Urinary bladder (tissue), 4 donors: ENCODE measurements at places on chromosomes 5 and 9.

DNA sequence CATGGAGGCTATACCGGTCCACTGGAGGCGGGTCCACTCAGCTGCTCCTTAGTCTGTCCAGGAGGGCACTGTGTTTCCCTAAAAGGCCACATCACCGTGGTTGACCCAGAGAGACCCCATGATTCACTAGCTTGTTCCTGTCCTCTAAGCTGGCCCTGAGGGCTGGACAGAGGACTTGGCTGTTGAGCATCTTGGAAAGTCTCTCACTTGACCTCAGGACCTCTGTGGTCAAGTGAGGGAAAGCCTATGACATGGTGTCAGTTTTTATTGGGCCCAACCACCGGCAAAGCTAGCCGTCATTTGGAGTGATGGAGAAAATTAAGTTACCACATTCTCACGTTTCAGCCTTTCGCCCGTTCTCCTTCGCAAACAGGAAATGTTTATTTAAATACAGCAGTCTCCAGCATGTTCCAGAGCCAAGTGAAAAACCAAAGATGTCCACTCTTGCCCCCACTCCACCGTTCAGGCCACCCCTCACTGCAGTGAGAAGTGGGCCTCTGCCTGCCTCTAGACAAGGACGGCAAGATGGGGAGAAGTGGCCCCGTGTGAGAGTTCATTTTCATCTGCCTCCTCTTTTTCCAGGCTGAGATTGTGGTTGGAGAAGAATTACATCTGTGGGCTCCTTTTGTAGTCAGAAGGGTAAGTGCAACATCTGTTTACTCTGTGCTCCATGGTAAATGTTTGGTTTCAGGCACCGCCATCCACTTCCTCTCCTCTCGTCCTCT is 4.4 kb downstream of the SLIT3 start:
- DNase-seq, result no peak

- no peak for DNase-seq
Measured at GRCh38 chr5:83387041-83387440, 84.5 kb upstream of the VCAN start.

DNA sequence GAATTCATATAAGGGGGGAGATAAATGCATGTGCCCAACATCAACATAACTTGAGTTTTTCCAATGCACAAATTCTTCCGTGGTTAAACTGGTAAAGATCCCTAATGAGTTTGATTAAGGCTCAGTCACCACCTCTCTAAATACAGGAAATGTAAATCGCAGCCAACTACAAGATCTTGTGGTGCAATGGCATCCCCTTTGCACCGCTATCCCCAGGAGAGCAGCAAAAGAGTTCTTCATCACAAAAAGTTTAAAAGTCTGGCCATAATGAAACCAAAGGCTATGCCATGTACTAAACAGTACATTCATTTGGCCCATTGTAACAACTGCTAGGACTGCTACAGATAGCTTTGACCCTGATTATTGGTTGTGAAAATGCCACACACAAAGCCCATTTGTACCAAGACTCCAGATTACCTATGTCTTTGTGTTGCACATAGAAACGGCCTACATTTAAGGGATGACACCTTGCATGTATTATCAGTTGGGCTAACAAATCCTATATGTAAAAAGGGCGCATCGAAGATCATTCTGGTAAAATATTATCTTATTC is 44.5 kb downstream of the ZNF608 start:
- DNase-seq, result no peak

DNA sequence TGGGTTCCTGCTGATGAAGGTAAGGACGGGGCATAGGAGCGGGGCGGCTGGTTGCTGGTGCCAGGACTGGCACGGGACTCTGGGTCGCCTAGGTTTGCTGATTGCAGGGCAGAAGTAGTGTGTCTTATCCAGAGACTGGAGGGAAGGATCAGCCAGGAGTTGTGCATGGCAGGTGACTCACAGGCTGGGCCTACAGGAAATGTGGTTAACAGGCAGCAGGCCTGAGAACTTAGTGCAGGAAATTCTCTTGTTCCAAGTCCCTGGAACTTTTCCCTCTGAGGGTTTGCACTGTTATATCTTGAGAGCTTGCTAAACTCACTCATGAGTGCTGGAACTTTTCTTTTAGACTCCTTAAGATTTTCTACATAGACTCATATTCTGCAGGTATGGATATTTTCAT is 95.1 kb downstream of the ANXA2R start:
- DNase-seq, result no peak

- DNase-seq, result no peak
Measured at GRCh38 chr5:118778941-118779340, 209.4 kb downstream of the DTWD2 start.

DNA sequence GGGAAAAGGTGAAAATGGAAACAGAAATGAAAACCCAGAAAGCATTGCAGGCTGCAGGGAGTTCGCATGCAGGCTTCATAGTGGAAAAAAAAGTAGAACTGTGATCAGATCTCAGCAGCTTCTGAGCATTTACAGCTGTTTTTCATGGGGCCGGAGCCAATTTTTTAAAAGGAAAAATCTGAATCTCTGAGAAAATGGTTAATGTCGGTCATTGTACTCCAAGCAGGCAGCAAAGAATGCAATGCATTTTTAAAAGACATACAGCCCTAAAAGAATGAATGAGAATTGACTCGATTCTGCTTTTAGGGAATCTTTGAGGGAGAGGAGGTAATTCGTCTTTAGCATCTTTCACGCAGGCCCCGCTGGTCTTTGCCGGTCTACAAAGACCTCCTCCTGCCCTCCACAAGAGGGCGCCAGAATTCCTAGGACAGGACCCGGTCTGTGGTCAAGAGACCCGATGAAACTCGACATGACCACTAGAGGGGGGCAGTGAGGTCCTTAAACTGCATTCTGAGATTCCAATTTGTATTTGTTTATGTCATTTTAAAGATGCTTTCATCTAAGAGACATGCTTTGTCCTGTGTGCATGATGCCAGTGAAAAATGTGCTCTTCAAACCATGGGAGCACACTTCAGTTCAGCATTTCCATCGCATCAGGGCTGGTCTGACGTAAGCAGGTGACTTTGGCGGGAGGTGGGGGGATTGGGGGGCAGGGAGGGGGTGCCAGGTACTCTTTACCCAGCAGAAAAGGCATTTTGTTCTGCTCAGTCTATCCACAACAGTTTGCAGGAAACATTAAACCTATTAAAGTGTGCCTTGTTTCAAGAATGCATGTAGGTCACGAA is 43.7 kb upstream of the TMEM252 start:
- DNase-seq, result peak; percentile 84

- no peak for DNase-seq
Measured at GRCh38 chr9:81607593-81608288, 81.6 kb downstream of the TLE1 start.

- no peak for DNase-seq
Measured at GRCh38 chr5:59919484-59919883, 26.0 kb upstream of the PDE4D start.

- DNase-seq, result no peak
Measured at GRCh38 chr9:22970434-22970975, 523.9 kb downstream of the DMRTA1 start.

DNA sequence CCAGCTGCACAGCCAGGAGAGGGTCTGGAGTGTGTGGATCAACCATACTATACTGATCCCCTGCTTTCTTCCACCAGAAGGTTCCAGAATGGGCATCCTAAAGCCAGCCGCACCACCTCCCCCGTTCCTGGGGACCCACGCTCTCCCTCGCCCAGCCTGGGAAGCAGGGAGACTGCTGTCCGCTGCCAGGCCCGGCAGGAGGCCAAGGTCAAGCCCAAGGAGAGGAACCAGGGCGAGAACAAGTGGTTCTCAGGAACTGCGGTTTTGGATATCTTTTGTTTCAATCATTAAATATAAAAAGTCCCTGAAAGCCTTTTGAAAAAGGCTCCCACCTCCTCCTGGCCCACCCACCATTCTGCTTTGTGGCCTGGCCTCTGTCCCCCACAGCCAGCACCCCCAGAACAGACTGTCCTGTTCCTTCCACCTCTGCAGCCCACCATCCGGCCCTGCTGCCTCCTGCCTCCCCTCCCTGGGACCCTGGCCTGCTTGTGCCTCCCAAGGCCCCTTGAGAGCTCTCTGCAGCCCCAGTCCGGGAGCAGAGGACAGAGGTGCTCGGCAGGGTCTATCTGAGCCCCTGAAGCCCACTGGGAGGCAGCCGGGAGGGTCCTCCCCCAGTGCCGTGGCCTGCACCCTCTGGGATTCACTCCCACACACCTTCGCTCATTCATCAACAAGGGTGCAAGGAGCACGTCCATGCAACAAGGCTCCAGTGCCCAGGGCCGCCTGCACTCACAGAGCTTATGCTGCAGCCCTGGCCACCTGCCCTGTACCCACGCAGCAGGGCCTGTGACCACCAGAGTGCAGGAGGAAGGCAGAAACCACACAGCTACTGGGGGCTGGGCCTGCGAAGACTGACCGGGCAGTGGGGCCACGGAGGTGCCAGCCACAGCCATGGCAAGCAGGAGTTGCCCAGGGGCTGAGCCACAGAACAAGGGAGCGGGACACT is 614 bp upstream of the LCN6 start:
- DNase-seq, result no peak

DNA sequence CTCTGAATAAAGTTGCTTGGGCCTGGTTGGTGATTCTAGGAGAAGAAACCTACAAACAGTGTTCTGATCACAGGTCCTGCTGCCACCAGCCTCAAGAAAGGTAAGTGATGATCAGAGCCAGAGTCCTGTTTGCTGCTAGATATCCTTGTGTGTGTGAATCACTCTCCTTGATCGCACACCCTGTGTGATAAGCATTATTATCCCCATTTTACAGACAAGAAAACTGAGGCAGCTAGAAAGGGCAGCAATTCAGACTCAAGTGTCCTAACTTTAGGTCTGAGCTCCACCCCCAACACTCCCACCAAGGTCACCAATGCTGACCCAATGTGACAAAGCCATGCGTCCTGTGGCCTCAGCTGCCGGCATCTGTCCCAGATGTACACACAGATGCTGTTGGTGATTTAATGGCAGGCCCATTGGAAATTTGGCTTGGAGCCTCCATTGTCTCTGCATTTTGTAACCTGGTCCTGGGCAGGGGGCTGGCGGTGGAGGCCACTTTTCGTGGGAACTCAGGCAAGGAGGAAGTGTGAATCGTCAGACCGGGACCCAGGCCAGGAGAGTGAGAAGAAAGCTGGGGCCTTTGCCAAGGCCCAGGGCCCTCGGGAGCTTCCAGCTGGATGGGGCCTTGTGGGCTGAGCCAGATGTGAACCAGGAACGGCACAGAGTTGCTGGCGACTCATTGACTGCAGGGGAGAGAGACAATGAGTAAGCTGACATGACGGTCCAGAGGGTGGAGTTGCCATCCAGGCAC is 29.8 kb upstream of the GGTA1 start:
- peak; percentile 67 for DNase-seq

DNA sequence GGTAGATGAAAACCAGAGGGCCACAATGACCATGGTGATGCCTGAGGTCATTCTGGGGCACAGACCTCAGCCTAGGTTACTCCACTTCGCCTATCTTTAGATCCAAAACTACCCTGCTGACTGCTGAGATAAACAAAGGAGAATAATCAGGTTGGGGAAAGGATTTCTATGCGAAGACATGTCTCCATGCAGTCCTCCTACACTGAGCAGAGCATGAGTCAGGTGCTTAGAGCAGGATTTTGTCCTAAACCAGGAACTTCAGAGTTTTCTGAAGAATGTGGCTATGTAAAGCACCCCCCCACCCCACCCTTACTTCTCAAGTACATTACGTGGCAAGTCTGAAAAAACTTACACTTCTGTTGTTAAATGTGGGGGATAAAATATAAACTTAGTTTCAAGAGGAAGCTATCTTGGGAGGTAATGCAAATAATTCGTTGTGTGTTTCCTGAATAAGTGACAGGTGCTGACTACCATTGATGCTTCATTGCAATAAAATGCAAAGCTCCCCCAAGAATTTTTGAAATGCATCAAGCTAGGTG is 19.4 kb downstream of the PDCD1LG2 start:
- no peak for DNase-seq

DNA sequence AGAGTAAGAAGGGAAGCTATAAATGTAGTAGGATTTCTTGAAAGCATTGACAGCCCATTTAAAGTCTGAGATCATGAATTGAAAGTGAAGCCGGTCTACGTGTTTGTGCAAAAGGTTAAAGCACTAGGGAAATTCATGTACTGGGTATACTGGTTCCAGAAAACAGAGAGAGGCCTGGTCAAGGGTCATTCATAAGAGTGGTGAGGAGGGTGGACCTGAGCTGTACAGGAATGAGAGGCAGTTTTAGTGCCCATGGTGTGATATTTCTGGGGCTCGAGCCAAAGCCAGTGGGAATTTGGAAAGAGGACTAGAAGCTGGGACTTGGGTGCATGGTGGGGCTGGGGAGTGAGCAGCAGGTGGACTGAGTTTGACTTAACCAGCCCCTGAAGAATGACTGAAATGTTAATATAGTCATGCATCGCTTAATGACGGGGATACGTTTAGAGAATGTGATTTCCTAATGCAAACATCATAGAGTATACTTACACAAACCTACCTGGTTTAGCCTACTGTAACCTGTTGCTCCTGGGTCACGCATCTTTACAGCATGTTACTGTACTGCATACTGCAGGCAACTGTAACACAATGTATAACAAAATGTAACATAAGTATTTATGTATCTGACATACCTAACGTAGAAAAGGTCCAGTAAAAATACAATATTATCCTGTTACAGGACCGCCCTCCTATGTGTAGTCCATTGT is 173.0 kb downstream of the MAST4 start:
- no peak for DNase-seq

- DNase-seq, result no peak
Measured at GRCh38 chr5:101676646-101677045, 619.4 kb downstream of the SLCO4C1 start.

DNA sequence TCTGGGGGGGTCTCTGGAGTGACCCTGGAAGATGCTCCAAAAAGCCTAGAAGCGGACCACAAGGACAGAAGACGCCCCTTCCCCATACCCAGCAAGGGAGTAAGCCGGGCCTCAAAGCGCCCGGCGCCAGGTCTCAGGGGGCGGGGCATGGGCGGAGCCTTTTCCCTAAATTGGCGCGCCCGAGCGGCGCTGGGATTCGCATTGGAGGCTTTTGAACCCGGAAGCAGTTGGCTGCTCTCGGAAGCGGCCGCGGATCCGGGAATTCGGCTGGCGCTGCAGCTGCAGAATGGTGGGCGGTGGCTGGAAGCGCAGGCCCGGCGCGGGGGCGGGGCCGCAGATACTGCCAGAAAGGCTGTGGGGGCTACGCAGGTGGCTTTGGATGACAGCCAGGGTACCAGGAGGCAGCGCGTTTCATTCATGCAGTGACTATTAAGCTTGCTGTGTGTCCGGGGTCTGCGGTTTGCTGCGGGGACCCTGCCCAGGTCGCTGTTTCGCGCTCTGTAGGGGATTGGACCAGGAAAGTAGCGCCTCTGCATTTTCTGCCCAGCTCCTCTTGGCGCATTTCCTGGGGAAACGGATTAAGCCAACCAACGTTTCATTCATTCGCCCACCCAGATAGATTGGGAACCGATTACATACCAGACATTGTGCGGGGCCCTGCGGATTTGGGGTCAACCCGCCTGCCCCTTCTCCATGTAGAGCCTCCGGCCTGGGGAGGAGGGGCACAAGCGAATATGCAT is 83.0 kb upstream of the FREM1 start:
- DNase-seq, result peak; percentile 78

DNA sequence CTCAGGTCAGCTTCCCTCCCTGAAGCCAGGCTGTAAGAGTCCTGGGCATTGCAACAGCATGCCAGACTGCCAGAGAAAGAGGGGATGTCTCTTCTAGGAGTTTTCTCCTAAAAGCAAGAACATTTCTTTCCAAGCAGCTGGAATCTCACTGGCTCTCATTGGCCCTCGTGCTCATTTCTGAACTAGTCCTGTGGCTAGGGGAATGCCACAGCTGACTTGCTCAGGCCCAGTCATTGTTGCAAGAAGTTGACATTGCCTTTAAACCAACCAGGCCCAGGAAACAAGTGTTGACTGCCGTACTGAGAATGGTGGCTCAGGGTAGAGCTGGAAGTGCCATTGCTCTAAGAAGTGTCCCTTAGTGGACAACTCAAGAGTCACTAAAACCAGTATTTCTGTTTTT is 15.0 kb upstream of the CEP120 start:
- DNase-seq, result no peak

- no peak for DNase-seq
Measured at GRCh38 chr9:131992906-131993657, 86.6 kb downstream of the MED27 start.
